ENCODE measurements at places on chromosomes 3 and 15.

- DNase-seq: no peak
Measured at GRCh38 chr3:30282154-30282696, 324.2 kb upstream of the TGFBR2 start.

DNA sequence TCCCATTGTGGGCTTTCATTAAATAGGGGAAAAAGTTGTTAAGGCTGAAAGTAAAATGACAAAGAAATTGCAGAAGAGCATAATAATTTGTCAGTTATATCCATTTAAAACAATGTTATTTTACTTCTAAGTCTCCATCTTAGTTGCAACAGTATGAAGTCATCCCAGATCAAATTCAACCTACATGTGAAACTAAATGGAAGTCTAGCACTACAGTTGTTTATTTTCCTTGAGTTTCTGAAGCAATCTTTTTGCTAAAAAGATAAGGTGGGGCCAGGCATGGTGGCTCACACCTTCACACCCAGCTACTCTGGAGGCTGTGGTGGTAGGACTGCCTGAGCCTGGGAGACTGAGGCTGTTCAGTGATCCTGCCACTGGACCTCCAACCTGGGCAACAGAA, 80.2 kb downstream of the DPH6 start:
- DNase-seq: no peak

- DNase-seq: no peak
Measured at GRCh38 chr15:91099995-91100813, at the start of gene SV2B. SV2B (plus strand) TSS chr15:91100257; CDS start chr15:91226264, 126,007 bp downstream.

DNA sequence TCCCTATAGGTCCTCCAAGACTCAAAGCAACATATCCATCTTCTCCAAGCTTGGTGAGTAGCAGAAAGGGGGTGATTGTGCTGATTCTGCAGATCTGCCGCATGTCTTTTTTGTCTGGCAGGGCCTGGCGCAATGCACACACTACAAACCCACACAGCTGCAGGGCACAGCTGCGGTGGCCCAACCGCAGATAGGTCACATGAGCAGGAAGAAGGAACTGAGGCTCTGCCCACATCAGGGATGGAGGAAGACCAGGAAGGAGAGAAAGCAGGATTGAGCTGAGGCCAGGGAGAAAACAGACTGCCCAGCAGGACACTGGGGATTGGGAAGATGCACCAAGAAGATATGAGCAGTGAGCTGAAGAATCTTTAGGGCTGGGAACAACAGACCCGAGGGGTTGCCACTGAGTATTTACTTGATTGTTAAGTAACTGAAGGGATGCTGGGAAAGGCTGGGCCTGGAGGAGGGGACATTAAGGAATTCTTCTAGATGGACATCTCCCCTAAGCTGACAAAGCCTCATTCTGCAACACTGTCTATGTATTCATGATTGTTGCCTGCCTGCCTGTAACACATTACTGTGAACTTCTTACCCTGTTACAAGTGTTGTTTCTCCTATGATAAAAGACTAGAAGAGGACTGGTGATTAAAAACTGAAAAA, 126.7 kb downstream of the MYLK start:
- DNase-seq: no peak

GRCh38 chr3:100994187-100994586, 966 bp upstream of the ABI3BP start:
- no peak for DNase-seq
